ENCODE measurements at places on chromosomes 16 and 17. TPM values are rescaled to one million over a fixed set of nuclear protein-coding genes. Genes with fewer than 3 reads are reported as not detected.

Gene MYH2
- 0.15 TPM for polyA plus RNA-seq

Gene MED9
- polyA plus RNA-seq, result 17.5 TPM

Gene EVI2B
- polyA plus RNA-seq, result 7.6 TPM

Gene SLFN13
- polyA plus RNA-seq, result 2.1 TPM

Gene ATP2A1
- polyA plus RNA-seq, result 0.42 TPM

Gene RDM1
- polyA plus RNA-seq, result 0.14 TPM

Gene FAM20A
- 5.4 TPM for polyA plus RNA-seq

Gene OTOA
- polyA plus RNA-seq, result 0.05 TPM

DNA sequence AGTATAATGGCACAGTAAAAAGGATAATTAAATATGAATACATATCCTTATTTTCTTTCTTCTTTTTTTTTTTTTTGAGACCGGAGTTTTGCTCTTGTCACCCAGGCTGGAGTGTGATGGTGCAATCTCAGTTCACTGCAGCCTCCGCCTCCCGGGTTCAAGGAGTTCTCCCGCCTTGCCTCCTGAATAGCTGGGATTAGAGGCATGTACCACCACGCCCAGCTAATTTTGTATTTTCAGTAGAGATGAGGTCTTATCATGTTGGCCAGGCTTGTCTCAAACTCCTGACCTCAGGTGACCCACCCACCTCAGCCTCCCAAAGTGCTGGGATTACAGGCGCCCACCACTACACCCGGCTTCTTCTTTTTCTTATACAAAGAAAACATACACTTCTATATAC lies 12.0 kb downstream of the GABARAPL2 start:
- DNase-seq, result no peak

GRCh38 chr16:9102943-9103342 lies 11.5 kb downstream of the HAPSTR1 start:
- DNase-seq, result no peak

GRCh38 chr16:76988526-76988925 lies 202.5 kb upstream of the MON1B start:
- no peak for DNase-seq

DNA sequence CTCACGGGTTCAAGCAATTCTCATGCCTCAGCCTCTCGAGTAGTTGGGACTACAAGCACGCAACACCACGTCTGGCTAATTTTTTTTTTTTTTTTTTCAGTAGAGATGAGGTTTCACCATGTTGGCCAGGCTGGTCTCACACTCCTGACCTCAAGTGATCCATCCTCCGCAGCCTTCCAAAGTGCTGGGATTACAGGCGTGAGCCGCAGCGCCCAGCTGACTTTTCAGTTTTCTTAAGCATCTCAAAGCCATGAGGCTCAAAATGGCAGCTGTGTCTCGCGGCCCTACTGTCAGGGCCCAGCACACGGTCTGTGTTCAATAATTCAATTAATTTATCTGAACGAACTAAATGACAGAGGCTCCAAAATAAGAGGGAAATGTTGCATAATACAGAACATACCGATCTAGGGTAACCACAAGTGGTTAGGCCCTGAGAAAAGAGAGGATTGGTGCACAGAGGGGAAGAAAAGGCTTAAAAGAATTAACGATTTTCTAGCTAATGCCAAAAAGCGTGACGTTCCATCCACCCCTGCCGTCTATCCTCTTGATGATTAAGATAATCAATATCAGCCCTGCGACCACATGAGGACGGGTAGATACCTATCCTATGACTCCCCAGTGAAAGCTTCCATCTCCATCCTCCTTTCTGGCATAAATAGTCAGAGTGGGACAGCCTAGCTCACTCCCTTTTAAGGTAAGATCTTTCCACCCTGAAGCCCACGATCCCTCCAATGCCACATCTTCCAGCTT lies 136.9 kb downstream of the SLC39A11 start:
- DNase-seq, result no peak

- DNase-seq, result no peak
Measured at GRCh38 chr17:38579934-38580333, 25.8 kb downstream of the SRCIN1 start.

DNA sequence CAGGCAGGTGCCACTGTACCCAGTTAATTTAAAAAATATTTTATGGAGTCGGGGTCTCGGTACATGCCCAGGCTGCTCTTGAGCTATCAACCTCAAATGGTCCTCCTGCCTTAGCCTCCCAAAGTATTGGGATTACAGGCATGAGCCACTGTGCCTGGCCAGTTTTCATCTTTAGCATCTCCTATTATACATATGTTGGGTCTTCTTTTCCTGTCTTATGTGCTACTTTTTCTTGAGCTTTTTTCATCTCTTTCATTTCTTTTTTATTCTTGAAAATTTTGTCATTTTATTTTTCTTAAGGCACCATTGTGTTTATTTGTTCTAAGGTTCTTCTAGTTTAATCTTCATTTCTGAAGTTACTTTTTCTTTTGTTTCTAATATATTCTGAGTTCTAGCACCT lies 20.7 kb downstream of the BANP start:
- DNase-seq, result no peak

DNA sequence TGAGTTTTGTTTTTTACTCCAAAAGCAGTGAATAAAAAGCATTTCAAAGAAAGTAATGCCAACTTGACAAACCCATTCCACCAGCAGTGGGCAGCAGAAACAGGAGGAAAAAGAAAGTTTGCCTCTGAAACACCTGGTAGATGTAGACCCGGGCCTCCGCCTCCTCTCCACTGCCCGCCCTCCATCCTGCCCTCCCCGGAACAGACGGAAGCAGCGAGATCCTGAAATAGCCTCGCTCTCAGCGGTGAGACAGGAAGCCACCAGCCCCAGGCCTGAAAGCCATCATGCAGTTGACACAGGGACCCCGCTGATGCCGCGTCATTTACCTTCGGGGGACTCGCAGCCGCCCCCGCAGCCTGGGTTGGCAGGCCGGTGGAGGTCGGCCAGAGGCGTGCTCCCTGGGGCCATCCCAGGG lies 67.8 kb downstream of the C16orf78 start:
- DNase-seq, result no peak

GRCh38 chr17:17067257-17067656 lies 25.0 kb downstream of the MPRIP start:
- DNase-seq, result no peak

DNA sequence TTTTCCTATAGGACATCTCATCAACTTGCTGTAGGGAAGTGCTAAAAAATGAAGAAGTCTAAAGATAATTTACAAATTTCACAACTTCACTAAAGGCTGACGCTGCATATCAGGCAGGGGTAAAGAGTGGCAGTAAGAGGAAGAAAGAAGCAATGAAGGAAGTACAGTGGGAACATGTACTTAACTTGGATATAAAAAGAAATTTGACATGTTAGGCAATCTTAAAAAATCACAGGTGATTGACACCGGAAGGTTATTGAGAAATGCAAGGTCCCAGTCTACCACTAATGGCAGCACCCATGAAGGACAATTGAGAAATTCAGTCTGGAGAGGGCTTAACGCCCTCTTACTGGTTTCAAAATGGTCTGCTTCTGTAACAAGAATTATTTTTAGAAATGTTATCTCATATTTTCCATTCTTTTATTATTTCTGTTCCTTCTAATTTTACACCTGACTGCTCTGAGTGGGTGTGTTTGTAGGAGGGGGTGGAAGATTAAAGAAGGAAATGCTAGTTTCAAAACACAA lies 358.1 kb downstream of the KCNJ2 start:
- no peak for DNase-seq

DNA sequence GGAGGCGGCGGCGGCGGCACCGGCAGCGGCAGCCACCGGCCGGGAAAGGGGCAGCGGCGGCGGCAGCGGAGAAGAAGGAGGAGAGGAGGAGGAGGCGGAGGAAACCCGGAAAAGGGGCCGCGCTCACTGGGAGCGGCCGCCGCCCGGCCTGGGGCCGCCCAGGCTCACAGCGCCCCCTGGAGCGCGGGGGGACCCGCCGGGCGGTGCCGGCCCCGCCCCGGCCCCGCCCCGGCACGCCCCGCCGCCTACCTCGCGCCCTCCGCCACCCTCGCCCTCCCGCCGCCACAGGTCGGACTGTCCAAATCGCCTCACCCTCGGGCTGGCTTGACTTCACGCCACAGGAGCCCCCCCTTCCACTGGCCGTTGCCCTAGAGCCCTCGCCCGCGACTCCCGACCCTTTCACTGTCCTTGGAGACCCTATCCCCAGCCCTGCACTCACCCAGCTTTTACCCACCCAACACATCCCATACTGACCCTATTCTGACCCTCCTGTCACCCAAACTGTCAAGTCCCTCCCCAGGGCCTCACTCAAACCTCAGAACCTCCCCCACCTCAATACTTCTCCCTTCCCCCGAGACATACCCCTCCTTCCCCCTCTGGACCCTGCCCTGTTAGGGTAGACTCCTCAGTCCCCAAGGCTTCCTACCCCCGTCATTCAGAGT lies at the start of gene CSNK2A2:
CSNK2A2 (minus strand) TSS at position 85 of the 662 bp plus-strand sequence. CDS start 370 bp downstream, outside the sequence.
- no peak for DNase-seq

GRCh38 chr17:8314797-8315763 lies 5.0 kb downstream of the ARHGEF15 start:
- DNase-seq, result no peak

DNA sequence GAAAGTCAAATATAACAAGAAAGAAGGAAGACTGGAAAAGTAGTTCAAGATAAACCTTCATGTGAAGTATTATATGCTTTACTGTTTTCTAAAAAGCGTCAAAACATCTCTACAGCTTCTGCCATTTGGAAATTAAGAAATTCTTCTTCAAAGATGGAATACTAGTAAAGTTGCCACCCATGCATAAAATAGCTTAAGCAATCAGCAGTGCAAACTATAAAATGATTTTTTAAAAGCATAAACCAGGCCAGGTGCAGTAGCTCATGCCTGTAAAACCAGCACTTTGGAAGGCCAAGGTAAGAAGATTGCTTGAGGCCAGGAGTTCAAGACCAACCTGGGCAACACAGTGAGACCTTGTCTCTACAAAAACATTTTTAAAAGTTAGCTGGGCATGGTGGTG lies 68.2 kb downstream of the USP32 start:
- no peak for DNase-seq

- no peak for DNase-seq
Measured at GRCh38 chr16:81942007-81942601, 69.2 kb downstream of the SDR42E1 start.

DNA sequence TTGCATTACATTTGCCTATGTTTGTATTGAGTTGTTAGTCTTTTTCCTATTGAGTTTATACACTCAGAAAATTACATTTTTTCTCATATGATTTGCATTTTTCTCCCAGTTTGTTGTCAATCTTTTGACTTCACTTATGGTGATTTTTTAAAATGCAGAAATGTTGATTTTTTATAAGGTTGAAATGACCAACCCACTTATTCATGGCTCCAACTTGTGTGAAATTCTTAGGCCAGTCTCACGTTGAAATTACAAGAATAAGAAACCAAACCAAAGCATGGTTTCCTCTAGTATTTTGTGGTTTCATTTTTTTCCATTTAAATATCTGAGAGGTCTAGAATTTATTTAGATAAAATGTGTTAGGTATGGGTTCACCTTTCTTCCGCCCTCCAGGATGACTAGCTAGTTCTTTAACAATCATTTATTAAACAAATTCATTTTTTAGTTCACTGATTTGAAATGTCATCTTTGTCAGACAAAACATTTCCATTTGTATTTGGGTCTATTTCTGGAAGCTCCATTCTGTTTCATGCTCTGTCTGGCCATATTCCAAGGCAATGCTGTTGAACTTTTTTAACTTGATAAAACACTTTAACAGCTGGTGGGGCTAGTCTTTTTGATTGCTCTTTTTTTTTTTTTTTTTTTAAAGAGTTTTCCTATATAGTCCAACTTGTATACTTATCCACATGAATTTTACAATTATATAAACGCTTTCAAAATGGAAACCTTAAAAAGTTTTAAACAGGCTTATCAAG lies 40.0 kb downstream of the FAM20A start:
- DNase-seq, result no peak

- peak; percentile 35 for DNase-seq
Measured at GRCh38 chr17:15350777-15351477, 9.5 kb upstream of the TEKT3 start.

GRCh38 chr17:43553573-43553972 lies 7.4 kb upstream of the ETV4 start:
- no peak for DNase-seq

GRCh38 chr17:67365738-67366192 lies 612 bp downstream of the PSMD12 start:
- no peak for DNase-seq

DNA sequence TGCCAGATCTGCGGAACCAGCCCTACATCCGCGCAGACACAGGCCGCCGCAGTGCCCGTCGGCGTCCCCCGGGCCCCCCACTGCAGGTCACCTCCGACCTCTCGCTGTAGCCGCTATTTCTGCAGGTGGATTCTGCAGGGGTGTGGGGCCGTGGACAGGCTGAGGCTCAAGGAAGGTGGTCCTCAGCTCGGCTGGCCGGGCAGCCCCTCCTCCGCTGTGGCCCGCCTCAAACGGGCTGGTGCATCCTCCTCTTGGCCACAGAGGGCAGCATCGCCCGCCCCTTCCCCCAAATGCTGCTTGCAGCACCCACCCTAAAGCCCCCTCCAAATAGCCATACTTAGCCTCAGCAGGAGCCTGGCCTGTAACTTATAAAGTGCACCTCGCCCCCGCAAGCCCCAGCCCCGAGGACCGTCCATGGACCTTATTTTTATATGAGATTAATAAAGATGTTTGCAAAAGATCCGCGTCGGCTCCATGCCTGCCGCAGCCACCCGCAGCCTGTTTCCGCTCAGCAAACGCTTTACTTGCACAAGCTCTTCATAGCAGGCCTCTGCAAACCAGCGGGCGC lies 14.9 kb downstream of the SPATA32 start:
- DNase-seq, result no peak
